Hepatocyte (in vitro differentiated cells): ENCODE measurements at places on chromosomes 13 and 19.
A peak's percentile ranks its signal among the peaks of the same experiment; 100 is the strongest.

DNA sequence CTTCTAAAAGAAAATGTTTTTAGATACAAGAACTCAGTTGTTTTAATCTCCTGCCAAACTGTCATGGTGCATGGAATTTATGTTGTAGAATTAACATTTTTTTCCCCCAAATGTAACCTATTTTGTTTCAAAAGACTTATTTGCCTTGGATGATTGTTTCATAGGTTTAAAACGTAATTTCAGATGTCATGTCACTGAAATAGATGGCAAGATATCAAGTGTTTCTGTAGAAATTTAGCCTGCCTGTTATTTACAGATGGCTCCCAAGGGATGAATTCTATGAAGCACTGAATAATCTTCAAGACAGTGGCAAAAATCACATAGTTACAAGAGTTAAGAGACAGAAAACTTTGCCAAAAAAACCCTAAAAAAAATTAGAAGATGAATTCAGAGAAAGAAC lies 1484.6 kb downstream of the OLFM4 start:
- DNase-seq, result no peak

- DNase-seq, result no peak
Measured at GRCh38 chr19:39448271-39448670, 2.9 kb downstream of the SUPT5H start.

DNA sequence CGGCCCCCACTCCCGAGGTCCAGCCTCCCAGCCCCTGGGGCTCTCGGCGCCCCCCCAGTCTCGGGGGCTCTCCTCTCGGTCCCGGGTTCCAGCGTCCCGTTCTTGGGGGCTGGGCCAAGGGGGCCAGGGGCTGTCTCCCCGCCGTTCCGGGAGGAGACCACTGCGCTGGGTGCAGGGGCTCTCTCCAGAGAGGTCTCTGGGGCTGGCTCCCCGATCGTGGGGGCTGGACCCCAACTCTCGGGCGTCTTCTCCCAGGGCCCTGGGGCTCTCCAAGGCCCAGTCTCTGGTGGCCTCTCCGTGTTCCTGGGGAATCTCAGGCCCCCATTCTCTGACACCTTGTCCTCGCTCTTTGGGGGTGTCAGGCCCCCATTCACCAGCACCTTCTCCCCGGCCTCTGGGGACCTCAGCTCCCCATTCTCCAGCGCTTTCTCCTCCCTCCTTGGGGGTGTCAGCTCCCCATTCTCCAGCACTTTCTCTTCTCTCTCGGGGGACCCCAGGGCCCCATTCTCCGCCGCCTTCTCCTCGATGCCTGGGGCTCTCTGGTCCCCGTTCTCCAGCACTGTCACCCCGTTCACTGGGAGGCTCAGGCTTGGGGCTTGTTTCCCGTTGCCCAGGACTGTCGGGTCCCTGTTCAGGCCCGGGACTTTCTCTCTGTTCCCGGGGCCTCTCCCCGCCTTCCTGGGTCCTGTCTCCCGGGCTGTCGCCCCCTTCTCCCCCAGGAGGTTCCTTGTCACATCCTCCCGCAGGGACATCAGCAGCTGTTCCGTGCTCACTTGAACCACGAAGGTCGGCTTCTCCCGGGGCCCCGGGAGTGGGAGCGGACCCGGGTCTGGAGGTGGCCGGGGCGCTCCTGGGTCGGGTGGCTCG lies 13.7 kb downstream of the LMTK3 start:
- peak; percentile 5 for DNase-seq

DNA sequence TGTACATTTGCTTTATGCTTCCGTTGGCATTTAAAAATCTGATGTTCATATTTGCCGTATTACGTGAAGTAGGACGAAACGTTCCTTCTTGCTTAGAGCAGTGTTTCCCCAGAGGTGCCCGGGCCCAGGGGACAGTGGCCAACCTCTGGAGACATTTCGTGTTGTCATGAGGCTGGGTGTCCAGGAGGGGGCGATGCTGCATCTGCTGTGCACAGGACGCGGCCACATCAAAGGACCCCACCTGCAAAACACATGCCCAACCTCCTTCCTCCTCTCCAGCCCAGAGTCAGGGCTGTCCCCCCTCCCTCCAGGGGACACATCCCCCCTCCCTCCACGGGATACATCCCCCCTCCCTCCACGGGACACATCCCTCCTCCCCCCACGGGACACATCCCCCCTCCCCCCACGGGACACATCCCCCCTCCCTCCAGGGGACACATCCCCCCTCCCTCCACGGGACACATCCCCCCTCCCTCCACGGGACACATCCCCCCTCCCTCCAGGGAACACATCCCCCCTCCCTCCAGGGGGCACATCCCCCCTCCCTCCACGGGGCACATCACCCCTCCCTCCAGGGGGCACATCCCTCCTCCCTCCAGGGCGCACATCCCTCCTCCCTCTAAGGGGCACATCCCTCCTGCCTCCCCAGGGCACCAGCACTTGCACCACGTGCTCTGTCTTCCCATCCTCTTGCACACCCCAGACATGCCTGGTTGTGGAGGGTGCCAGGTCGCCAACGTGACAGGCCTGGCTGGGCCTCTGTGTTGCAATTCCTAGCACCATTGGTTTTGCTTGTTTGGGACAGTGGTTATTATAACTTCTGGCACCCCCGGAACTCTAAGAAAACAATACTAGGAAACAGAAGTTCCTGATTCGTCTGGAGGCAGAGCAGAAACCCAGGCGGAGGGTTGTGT lies 46.7 kb downstream of the GAS6 start:
- peak; percentile 95 for DNase-seq
